ENCODE measurements at places on chromosomes 1 and 21.

DNA sequence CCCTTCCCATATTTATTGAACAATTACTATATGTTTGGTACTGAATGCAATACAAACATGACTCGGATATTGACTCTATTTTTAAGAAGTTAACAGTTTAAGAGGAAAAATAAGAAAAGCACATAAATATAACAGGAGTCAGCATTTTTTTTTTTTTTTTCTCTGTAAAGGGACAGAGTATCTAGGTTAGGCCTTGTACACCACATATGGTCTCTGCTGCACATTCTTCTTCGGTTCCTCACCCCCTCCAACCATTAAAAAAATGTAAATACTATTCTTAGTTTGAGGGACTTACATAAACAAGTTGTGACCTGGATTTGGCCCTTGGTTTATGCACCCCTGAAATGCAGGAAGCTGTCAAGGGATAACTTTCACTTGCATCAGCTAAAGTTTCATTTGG is 40.4 kb downstream of the PHC2 start:
- DNase-seq, result no peak

- DNase-seq, result no peak
These were observed 596.4 kb upstream of the ZRANB2 start for GRCh38 chr1:71676979-71677925.

DNA sequence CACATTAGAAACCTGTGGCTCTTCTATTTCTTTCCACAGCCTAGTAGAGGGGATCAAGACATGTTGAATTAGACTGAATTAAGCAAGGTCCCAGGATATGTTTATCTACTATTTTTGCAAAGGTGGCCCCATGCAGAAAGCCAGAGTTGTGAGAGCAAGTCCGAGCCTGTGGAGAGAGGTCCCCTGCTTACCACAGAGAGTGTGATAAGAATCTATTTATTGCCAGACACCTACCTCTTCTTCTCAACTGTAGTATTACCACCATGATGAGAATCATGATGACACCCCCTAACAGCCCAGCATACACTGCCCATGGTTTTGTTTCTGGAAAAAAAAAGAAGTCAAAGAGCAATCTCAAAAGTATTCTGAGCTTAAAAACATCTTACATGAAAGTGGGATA is 23.0 kb downstream of the SLAMF1 start:
- no peak for DNase-seq

- no peak for DNase-seq
These were observed 67.3 kb downstream of the NOS1AP start for GRCh38 chr1:162136760-162137159.

DNA sequence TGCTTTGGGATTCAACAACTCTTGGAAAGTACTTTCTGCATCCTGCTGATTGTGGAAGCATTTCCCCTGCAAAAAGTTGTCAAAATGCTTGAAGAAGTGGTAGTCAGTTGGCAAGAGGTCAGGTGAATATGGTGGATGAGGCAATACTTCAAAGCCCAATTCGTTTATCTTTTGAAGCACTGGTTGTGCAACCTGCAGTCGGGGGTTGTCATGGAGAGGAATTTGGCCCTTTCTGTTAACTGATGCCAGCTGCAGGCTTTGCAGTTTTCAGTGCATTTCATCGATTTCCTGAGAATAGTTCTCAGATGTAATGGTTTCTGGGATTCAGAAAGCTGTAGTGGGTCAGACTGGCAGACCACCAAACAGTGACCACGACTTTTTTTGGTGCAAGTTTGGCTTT is 47.6 kb upstream of the GJA5 start:
- DNase-seq, result no peak

DNA sequence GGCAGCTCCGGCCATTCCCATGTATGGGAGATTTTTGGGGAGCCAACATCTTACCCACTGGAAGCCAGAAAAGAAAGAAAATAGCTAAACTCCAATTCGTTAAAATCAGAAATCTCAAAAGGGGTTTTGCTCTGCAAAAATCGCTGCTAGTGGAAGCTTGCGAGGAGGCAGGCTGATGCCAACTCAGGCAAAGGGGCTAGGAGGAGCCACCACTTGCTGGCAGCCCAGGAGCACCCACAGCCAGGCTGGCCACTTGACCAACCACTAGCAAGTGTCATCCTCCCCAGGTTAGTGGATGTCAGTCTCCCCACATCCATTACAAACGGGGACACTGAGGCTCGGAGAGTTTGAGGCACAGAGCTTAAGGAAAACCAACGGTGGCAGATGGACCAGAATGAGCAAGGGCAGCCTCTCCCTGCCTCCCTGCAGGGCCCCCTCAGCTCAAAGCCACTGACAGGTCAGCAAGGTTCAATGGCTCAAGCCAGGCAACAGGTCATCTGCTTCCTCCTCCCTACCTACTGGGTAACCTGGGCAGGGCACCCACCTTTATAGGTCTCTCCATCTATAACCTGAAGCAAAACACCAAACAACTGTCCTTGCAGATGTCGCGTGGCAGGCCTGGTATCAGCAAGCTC is 10.8 kb downstream of the KCNN3 start:
- no peak for DNase-seq

GRCh38 chr1:174258148-174258550 is 98.8 kb downstream of the RABGAP1L start:
- peak; percentile 23 for DNase-seq

GRCh38 chr1:93167006-93167405 is 13.2 kb downstream of the TMED5 start:
- DNase-seq, result no peak
